ENCODE measurements at places on chromosomes 12 and 14. TPM values are rescaled to one million over a fixed set of nuclear protein-coding genes. Genes with fewer than 3 reads are reported as not detected.

DNA sequence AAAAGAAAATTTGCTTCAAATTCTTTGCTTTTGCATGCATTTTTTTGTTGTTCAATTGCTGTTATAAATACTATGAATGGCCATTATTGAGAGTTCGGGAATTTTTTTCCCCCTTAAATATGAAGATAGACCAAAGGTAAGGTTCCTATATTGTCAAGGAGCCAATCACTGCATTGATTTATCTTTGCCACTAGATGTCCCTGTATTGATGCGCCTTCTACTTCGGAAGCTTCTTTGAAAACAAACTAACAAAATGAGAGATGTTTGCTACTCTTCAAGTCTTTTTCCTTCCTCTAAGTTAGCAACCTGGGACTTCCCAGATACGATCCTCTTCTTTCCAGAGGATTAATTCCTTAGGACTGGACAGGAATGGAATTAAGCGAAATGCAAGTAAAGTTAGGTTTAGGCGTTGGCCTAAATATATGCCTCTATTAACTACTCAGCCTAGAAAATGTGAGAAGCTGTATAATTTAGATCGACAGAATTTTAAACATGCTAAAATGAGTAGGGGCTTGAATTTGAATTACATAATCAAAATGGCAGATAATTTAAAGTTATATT, 318.1 kb downstream of the AEBP2 start:
- no peak overlapping the region for H3K4me3 ChIP-seq
- peak overlapping the region; percentile 51 for H3K27ac ChIP-seq
- DNase-seq, result no peak
- H3K4me1 ChIP-seq, result peaks cover 11% of the 10 kb centered on the region

DNA sequence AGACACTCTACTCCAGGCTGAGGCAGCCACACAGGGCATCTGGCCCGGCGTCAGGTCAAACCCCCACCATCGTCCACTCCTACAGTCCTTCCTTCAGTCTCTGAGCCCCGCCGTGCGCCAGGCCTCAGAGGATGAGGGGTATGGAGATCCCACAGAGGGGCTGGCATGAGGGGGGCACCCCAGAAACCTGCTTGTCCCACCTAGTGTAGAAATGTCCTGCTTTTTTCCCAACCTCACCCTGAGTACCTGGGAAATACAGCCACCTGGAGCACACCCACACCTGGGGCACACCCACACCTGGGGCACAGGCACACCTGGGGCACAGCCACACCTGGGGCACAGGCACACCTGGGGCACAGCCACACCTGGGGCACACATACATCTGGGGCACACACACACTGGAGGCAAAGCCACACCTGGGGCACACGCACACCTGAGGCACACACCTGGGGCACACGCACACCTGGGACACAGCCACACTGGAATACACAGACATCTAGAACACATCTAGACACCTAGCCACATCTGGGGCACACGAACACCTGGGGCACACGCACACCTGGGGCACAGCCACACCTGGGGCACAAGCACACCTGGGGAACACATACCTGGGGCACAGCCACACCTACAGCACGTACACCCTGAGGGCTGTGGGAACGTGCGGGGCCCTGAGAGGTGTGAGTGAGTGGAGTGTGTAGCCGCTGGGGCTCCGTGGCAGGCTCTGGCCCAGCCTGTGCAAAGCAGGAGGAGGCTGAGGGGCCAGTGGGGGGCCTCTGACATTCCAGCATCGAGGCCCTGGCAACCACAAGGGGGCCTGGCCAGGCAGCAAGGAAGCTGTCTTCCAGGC, 18.4 kb downstream of the AKT1 start:
- H3K36me3 ChIP-seq, result peaks cover 61% of the 10 kb centered on the region
- DNase-seq, result no peak
- H3K4me1 ChIP-seq, result no peaks in the 10 kb centered on the region
- no peak overlapping the region for H3K4me3 ChIP-seq
- no peak overlapping the region for H3K27ac ChIP-seq

Gene CHMP4A
- 33.1 TPM for total RNA-seq

Gene WSB2
- total RNA-seq, result 100 TPM
